ENCODE measurements at places on chromosomes 13 and 19.

DNA sequence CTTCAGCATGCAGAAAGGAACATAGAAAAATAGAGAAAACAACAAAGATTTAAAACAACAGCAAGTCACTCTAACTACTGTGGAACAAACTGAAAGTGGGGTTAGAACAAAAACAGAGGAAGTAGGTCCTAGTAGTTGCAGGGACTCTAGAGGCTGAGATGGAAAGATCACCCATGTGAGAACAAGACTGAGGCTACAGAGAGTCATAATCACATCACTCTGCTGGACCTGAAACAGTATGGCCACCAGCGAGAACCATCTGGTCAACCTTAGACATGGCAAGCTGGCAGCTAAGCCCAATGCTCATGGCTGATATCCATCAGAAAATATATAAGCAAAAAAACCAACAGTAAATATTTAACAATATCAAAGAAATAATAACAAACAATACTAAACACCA lies 35.8 kb upstream of the ZNF724 start:
- no peak for DNase-seq

- no peak for DNase-seq
These were observed 9.4 kb downstream of the ITPKC start for GRCh38 chr19:40726279-40726678.

- no peak for DNase-seq
These were observed 478.4 kb downstream of the FOXO1 start for GRCh38 chr13:40187841-40188591.

- DNase-seq: no peak
These were observed 8.1 kb upstream of the FXYD3 start for GRCh38 chr19:35107545-35107944.

DNA sequence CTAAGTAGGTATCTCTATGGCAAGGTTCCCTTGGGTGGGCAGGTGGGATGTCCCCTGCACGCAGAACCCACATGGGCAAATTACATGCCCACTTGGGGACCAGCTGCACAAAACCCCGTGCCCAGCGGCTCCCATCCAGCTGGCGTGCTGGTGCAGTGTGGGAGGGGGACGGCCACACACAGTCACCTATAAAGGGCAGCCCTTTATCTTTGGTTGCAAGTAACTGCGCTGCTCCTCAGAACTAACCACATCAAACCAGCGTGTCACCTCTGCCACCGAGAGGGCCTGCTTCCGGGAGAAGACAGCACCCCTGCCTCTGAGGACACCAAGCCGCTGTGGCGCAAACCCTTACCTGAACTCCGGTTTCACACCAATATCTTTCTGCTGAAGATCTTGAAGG lies 32.2 kb downstream of the ANKRD27 start:
- no peak for DNase-seq

- no peak for DNase-seq
These were observed 103.5 kb upstream of the RAP2A start for GRCh38 chr13:97330448-97330847.

GRCh38 chr13:50170447-50171037 lies 155.3 kb downstream of the KCNRG start:
- no peak for DNase-seq

DNA sequence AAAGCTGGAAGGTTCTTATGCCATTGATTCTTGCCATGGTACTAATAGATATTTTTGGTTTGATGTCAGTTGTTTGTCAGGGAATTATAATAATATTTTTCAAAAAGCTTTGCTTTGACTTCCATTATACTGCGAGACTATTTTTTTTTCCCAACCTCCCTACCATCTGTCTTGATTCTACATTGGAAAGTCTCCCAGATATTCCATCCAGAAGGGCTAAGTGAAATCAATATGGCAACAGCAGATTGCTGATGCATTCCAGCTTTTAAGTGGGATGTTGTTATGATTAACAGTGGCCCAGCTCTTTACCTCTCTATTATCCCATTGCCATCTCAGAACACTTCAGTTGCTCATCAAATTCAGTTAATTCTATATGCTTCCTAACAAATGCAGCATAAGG lies 247.4 kb downstream of the OXGR1 start:
- DNase-seq: no peak

- DNase-seq: no peak
These were observed 835.9 kb downstream of the UQCRFS1 start for GRCh38 chr19:28377077-28377476.

DNA sequence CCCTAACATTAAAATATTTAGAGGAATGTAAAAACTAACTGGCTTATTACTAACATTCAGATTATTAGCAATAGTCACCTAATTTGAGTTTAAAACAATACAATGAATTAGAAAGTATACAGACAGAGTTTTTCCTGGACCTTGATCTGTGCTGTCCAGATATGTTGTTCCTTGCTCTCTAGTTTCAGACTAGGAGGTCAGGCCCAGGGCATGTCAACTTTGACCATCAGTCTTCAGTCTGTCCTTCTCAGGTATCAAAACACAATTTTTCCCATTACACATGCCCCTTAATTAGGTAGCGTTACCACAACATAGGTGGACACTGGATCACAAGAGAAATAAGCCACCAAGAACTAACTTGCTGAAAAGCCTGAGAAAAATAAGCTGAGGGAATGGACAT lies 197.0 kb downstream of the MAB21L1 start:
- no peak for DNase-seq

DNA sequence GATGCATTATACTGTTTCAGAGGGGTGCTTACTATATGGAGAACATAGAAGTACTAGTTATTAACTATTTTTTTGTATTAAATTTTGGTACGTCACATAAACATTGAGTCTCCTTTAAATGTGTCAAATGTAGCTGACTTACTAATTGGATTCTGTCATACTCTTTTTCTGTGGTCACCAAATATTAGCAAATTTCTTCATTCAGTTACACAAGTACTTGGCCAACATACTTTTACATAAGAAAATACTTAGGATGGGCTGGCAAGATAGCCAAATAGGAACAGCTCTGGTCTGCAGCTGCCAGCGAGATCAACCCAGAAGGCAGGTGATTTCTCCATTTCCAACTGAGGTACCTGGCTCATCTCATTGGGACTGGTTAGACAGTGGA lies 19.2 kb downstream of the LPAR6 start:
- DNase-seq: no peak

GRCh38 chr13:98549728-98550317 lies 27.1 kb downstream of the STK24 start:
- DNase-seq: no peak
